ENCODE measurements at places on chromosomes 7 and 10.

GRCh38 chr10:86535132-86535882, 13.7 kb upstream of the WAPL start:
- DNase-seq = peak; percentile 17

DNA sequence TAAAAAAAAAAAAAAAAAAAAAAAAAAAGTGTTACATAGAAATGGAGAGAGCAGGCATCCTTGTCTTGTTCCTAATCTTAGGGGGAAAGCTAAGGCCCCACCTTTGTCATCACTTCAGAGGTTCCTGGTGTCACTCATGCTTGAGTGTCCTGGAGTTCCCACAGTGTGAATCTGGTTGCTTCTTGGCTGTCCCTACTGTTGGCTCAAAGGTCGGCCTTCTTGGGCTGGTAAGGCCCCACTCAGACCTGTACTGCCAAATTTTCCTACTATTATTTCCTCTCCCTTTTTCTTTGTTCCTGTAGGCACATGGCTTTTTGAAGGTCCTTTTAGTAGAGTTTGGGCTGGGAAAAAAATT, 21.5 kb downstream of the OPTN start:
- DNase-seq = no peak

- no peak for DNase-seq
Observed at GRCh38 chr7:132979524-132979923, 102.4 kb downstream of the CHCHD3 start.

- no peak for DNase-seq
Observed at GRCh38 chr10:114243661-114244060, 4.6 kb downstream of the VWA2 start.

DNA sequence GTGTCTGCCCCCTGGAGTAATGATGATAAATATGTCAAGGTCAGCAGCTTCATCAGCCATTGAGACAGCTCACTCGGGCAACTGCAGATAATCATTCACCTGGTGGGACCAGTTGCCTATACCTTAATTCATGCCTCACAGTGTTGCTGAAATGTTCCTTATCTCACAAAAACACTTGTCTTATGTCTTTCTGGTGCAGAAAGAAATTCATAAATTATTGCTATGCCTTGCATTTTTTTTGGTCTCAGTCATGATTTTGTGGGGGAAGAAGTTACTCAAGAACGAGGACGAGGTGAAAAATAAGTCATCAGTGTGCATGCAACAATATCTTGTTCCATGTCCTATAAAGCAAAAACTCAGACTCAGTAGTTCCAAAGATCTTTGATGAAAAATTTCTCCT, 16.0 kb downstream of the TRIL start:
- no peak for DNase-seq

GRCh38 chr10:119024882-119025281, 4.6 kb upstream of the NANOS1 start:
- DNase-seq = no peak

DNA sequence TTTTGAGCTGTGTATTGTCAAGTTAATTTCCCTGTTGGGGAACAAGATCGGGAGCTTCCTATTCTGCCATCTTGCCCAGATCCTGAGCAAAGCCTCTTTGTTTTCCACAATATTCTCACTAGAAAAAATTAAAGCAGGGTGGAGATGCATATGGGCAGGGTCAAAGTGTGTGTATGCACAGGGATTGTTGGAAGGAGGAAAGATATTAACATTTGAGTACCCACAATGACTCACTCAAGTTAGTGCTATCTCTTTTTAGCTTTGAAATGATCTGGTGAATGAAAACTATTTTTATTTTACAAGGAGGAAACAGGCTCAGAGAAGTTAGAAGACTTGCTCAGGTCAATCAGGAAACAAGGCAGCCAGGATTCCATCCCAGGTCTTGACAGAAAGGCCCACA, 6.7 kb upstream of the BTBD16 start:
- peak; percentile 25 for DNase-seq

DNA sequence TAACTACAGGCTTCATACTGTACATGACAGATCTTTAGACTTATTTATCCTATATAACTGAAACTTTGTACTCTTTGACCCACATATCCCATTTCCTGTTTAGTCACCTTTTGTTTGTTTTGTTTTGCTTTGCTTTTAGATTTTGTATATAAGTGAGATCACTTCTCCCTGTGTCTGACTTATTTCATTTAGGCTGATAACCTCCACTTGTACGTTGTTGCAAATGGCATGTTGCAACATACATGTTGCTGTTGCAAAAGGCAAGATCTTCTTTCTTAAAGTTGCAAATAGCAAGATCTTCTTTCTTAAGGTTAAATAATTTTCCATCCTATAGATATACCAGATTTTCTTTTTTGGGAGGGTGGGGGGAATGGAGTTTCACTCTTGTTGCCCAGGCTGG, 341.5 kb downstream of the OTUD1 start:
- DNase-seq = no peak

DNA sequence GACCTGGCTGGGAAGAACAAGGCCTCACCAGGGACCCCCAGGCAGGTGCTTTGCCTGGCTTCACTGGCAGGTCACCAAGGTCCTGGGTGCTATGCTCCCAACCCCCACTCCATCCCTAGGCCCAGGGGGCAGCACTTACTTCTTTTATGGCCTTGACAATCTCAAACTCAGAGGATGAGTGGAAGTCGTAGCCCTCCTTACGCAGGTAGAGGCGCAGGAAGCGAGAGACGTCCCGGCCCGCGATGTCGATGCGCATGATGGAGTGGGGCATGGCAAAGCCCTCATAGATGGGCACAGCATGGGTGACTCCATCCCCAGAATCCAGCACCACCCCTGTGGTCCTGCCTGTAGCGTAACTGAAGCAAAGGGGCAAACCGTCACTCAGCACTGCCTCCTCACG, 18.5 kb downstream of the ACTR1A start:
- DNase-seq = no peak

DNA sequence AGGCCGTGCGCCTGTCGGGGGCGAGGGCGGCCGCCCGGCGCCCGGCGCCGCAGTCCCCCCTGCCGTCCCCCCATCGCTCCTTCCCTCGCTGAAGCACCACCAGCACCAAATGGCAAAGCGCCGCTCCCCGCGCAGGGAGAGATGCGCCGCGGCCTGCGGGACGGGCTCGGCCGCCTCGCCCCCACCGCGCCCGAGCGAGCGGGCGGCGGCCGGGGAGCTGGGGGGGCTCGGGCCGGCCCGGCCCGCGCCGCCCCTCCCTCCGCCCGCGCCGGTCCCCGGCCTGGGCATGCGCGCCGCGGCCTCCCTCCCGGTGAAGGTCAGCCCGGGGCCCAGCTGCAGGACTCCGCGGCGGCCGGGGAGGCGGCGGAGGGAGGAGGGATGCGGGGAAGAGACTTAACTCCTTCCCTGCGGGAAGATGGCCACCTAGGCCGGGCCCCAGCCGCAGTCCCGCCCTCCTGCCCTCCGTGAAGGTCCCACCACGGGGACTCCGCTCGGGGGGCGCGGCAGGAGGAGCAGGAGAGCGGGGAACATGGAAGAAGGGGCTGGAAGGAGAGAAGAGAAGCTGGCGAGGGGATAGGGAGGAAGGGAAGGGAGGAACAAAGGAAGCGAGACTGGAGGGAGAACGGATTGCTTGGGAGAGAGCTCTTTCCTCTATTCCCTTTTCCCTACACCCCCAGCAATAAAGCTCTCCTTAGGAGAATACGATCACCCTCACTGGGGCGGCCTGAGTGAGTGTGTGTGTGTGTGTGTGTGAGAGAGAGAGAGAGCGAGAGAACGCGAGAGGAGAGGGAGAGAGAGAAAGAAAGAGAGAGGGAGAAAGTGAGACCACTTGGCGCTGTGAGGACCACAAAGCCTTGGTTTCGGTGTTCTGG, 3.4 kb upstream of the SMARCD3 start:
- peak; percentile 56 for DNase-seq

- DNase-seq = no peak
Observed at GRCh38 chr7:106593028-106593417, 67.9 kb downstream of the CCDC71L start.

DNA sequence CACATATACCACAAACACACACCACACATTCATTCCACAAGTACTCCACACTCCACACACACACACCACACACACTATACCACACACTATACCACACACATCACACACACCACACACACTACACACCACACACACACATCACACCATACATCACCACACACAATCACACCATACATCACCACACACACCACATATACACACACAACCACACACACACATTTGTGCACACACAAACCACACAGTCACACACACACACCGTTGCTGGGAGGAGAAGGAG, 112.8 kb downstream of the PTPN20 start:
- DNase-seq = no peak

GRCh38 chr7:16915405-16915804, 33.6 kb upstream of the AGR3 start:
- peak; percentile 78 for DNase-seq

GRCh38 chr10:68406111-68406814, 814 bp downstream of the RUFY2 start:
- peak; percentile 60 for DNase-seq

- no peak for DNase-seq
Observed at GRCh38 chr10:11835704-11836103, 12.5 kb downstream of the PROSER2 start.

DNA sequence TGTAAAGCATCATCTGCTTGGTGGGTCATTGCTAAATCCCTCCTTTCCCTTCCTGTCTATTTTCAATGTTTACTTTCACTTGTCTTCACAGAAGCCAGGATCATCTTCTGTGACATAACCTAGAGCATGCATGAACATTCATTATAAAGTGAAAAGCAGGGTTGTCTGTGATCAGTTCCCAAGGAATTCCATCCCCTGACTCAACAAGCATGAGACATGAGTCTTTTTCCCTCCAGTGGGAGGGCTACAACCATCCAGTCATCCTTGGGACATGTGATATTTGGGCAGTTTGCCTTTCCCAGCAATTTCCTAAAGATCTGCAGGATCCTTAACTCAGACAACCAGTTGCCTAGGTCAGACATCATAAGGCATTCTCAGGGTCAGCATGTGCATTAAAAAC, 166.3 kb upstream of the TMEM196 start:
- DNase-seq = peak; percentile 94

GRCh38 chr7:106365252-106366005, 80.6 kb upstream of the NAMPT start:
- no peak for DNase-seq

DNA sequence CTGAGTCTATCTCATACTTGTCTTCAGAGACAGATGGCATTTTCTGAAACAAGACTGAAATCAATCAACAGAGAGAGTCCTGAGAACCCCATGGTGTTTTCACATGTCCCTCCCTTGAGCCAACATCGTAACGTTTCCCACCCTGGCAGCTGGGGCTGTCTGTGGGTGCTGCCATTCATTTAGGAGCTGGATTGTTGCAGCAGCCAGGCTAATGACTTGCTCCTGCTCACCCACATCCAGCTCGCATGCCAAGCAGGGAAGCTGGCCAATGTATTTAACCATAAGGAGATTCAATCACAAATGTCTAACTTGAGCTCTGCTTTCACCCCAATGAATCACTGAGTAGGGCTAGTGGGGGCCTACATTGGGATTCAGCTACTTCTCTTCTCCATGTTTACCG, 146.1 kb downstream of the ADRA2A start:
- no peak for DNase-seq

DNA sequence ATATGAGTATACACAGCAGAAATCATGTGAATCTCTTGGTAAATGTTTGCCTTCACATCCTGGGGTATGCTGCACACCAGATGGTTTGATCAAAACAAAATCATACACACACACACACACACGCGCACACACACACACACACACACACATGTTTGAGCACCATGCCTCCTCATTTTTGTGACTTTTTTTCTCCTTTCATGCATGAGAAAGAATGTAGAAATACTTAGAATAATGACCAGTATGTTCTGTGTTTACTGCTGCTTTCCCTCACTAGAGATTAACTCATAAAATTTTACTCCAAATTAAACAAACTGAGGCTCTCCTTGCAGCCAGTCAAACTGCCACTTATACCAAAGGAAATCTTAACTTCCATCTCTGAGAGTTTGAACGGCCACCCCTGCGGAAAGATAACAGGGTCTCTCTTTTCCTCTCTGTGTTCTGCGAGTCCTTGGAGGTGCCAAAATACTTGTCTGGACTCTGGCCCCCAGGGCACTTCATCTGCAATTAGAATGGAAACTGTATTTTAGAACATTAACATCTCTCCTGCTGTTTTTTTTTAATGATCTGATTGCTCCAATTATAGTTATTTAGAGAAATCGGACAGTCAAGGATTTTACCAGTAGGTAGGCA, 320.8 kb upstream of the NFE2L3 start:
- no peak for DNase-seq

DNA sequence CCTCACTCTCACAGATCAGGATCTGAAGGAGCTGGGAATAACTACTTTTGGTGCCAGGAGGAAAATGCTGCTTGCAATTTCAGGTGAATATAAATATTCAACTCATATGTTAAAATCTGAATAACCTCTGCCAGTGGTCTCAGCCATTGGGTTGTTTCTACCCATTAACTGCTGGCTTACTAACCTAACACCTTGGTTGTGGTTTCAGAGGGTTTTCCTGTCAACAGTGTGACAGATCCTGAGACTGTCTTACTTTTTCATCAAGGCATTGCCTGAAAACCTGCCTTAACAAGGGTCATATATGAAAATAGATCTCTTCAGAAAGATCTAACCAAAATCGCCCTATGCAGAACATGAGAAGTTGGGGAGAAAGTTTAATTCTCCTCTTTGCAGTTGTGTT, 307.7 kb downstream of the BICC1 start:
- no peak for DNase-seq
